ENCODE measurements at places on chromosomes 6 and 20. TPM values are rescaled to one million over a fixed set of nuclear protein-coding genes. Genes with fewer than 3 reads are reported as not detected.

- peaks cover 41% of the 10 kb centered on the region for H3K4me1 ChIP-seq
- H3K4me3 ChIP-seq, result peak overlapping the region; percentile 64
- H3K27ac ChIP-seq, result peak overlapping the region; percentile 73
- peak; percentile 64 for DNase-seq
Observed at GRCh38 chr6:444653-445275, 53.2 kb downstream of the IRF4 start.

Gene EFCAB8
- total RNA-seq, result 2.2 TPM

Gene PRR18
- not detected for total RNA-seq

GRCh38 chr20:12594410-12595088 is 414.2 kb upstream of the SPTLC3 start:
- no peaks in the 10 kb centered on the region for H3K36me3 ChIP-seq
- no peak for DNase-seq
- H3K4me1 ChIP-seq, result no peaks in the 10 kb centered on the region
- no peak overlapping the region for H3K27ac ChIP-seq
- H3K4me3 ChIP-seq, result no peak overlapping the region

Gene TDRD6
- 0.26 TPM for total RNA-seq

Gene LAMA4
- total RNA-seq, result not detected

GRCh38 chr6:95593025-95593424 is 15.7 kb downstream of the MANEA start:
- no peak for DNase-seq
- H3K36me3 ChIP-seq, result peaks cover 29% of the 10 kb centered on the region
- peaks cover 21% of the 10 kb centered on the region for H3K4me1 ChIP-seq
- H3K4me3 ChIP-seq, result no peak overlapping the region
- no peak overlapping the region for H3K27ac ChIP-seq
- H3K27me3 ChIP-seq, result no peaks in the 10 kb centered on the region

DNA sequence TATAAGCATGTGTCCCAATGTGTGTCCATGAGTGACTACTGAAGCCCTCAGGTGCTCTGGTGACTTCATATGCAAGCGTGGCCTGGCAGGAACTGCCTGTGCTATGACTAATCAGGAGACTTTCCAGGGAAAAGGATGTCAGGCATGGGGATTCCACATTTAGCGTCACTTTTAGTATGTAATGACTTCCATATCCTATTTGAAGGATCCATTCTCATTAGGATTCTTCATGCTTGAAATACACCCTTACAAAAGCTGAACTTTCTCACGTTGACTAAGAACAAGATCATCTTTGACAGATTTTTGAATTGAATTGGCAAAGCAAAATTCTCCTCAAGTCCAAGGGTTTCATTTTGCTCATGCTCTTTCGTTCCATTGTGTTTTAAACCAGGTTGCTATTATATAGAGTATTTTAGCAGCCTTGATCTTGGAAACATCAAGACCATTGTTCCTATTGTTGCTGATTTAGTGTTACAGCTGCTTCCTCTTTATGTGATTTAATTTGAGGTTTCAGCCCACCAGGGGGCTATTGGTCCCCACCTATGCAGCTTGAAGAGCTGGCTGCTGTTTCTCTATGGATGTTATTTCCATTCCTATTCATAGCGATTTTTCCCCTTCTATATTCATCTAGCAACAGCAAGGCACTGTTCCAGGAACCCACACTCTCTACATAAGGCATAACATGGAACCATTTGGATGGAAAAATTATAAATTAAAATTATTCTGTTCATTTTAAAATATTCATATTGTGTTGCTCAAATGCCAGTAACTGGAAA is 418.6 kb downstream of the CDKAL1 start:
- DNase-seq, result no peak
- no peak overlapping the region for H3K27ac ChIP-seq
- no peaks in the 10 kb centered on the region for H3K27me3 ChIP-seq
- H3K36me3 ChIP-seq, result peaks cover 43% of the 10 kb centered on the region
- no peak overlapping the region for H3K4me3 ChIP-seq

All from naive thymus-derived CD8-positive, alpha-beta T cell (primary cell).